Stromal cell of bone marrow (primary cell): ENCODE measurements at places on chromosomes 16 and 17.
A peak's percentile ranks its signal among the peaks of the same experiment; 100 is the strongest.

DNA sequence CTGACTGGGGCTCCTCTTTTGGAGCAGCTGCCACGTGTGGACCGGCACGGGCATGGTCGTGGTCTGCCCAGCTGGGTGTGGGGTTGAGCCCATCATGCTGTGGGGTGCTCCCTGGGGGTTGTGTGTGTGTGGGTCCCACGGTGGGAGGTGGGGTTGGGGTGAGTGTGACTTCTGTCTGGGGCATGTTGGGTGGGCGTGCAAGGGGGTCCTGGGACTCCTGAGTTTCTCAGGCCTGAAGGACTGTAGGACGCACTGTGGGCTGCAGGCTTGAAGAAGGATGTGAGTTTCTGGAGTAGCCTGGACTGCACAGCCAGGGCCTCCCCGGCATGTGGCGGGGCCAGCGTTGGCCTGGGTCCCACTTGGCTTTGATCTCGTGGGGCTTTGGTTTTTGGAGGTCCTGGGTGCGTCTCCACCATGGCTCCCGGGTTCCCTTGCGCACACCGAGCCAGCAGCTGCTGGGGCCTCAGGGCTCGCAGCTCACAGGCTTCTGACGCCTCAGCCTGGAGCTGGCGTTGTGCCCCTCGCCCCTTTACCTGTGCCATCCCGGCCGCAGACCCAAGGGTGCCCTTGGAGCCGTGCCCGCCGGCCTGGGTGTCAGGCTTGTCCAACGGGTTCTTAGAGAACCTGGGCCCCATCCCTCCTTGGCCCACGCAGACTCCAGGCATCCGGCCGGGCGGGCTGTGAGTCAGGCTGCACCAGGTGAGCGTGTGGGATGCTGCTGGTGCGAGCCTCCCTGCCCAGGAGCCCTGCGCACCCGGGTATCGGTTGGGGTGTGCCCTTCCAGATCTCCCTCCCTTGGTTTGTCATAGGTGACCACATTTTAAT, 34.4 kb upstream of the ZNF750 start:
- no peak for DNase-seq

DNA sequence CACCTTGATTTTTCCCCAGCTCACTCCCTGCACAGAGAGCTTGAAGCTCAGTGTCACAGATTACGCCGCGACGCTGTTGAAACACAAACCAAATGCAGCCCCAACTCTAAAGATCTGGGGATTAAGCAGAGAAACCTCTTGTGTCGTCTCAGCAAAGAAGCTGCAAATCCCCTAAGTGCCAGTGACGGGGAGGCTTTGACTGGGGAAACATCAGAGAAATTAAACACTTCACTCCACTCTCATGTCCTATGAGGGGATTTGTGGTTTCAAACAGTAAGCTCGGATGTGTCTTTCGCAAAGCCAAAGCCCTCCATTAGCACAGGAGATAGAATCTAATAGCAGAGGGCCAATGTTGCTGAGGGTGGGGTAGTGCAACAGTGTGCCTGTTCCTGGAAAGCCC, 233.7 kb downstream of the HS3ST4 start:
- no peak for DNase-seq

GRCh38 chr17:48247038-48247437, 139.5 kb downstream of the SNX11 start:
- DNase-seq, result no peak

- no peak for DNase-seq
These were observed 131.5 kb downstream of the SALL1 start for GRCh38 chr16:51019617-51020016.

GRCh38 chr17:8927395-8927794, 38.1 kb downstream of the PIK3R5 start:
- DNase-seq, result no peak

DNA sequence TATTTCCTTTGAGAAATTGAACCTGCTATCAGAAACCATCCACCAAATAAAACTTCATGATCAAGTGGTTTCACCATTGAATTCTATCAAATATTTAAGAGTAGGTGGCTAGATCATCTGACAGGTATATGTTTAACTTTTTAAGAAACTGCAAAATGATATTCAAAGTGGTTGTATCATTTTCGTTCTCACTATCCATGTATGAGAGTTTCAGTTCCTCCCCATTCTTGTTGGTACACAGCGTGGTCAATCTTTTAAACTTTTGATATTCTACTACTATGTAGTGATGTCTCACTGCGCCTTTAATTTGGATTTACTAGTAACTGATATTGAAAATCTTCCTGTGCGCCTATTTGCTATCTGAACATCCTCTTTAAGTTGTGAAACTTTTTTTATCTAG, 163.7 kb downstream of the CYB561 start:
- DNase-seq, result no peak

DNA sequence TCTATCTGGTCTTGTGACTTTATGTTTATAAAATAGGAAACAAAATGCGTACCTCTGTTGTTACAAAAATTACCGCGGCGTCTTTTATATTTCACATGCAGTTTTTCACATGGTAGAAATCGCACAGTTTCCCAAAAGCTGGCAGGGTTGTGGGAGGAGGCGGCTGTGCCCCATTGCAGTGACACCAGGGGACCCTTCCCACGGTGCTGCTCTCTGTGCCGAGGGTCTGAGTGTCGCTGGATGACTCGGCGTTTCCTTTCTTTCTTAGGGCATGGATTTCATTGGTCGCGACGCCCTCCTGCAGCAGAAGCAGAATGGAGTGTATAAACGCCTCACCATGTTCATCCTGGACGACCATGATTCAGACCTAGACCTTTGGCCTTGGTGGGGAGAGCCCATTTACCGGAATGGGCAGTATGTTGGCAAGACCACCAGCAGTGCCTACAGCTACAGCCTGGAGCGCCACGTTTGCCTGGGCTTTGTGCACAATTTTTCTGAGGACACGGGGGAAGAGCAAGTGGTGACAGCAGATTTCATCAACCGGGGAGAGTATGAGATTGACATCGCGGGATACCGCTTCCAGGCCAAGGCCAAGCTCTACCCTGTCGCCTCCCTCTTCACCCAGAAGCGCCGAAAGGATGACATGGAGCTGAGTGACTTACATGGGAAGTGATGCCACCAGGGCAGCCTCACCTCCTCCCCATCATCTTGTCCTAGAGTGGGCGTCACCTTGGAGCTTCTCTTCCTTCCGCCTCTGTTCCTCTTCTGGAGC, 17.2 kb upstream of the CLEC18C start:
- no peak for DNase-seq

DNA sequence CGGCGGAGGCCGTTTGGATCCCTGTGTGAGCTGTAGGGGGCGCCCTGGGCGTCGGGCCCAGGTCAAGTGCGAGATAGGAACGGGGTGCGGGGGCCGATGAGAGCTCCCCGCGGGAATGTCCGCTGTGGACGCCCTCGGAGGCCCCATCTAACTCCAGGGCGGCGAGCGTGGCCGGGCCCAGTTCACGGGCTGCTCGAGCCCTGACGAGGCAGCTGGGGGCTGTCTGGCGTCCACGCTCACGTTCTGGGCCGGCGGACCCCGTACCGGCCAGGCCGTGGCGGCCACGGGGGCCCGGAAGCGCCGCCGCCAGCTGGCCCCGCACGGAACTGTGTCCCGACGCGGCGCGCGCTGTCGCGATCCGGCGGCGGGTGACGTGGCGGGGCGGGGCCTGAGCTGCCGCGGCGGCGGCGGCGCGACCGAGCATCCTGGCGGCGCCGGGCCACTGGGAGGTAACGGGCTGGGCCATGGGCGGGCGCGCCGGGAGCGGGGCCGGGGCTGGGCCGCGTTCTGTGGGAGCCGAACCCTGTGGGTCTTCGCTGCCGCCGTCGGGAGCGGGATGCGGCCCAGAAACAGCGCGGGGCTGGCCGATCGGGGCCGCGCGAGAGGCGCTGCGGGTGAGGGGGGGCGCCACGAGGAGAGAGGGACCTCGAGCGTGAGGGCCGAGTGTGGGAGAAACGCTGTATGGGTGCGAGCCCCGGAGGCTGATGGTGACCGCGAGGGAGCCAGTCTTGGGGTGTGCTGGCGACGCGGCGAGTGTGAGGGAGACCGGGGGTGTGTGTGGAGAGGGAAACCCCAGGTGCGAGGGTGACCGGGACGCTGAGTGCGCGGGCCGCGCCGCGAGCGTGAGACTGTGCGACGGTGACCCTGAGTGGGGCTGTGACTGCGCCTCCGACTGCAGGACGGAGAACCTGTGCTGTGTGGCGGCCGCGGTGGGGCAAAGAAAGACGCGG, at the start of gene SLC7A6:
Gene SLC7A6 (plus strand): TSS at position 399 of the 950 bp plus-strand sequence. CDS start 10,201 bp downstream, outside the sequence.
- peak; percentile 40 for DNase-seq

GRCh38 chr17:38353086-38353604, 1.5 kb downstream of the SOCS7 start:
- DNase-seq, result no peak

GRCh38 chr16:58515871-58516767, 802 bp downstream of the SETD6 start:
- DNase-seq, result no peak

- DNase-seq, result no peak
These were observed 1.6 kb upstream of the SMTNL2 start for GRCh38 chr17:4582691-4583090.

DNA sequence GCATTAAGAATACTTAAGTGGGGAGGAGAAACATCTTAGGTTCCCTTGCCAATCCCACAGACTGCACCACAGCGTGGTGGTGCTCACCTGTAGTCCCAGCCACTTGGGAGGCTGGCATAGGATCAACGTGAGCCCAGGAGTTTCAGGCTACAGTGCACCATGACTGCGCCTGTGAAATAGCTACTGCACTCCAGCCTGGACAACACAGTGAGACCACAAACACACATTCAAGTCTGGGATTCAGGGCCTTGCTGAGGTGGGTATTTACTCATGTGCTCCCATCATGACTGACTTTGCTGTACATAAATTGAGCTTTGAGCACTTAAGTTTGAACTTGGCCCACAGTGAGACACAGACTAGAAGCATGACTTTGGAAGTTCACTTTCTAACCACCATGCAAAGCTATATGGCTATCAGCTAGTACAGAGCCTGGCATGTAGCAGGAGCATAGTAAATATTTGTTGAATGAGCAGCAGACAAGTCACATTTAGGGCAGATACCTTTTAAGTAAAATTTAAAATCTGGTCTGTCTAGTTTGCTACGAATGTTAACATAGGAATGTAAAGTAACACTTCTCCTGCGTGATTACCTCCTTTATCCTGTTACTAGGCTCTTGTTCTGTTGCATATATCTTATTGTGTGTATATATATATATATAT, 33.5 kb downstream of the CEP95 start:
- no peak for DNase-seq

DNA sequence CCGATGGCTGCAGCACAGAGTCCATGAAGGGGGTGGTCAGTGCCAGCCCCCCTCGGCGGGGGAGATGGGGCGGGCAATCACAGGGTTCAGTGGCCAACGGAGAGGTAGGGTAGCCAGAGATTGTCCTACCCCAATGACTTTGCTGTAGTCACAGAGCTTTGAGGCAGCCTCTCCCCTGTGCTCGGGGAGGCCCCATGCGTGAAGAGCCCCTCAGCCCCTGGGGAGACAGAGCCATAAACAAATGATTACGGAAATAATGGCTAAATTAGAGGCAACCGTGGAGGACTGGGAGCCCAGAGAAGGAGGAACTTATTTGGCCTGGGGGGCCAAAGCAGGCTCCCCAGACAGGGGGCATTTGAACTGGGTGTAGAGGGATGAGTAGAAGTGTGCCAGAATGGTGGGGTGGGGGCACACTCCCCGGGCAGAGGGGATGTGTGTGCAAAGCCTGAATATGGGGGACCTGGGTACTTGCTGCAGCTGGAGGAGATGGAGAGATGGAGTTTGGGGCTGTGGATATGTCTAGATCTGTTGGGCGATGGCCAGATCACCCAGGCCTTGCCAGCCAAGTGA, 164.8 kb downstream of the CMIP start:
- no peak for DNase-seq

GRCh38 chr16:55184052-55184451, 140.0 kb upstream of the IRX6 start:
- DNase-seq, result no peak

DNA sequence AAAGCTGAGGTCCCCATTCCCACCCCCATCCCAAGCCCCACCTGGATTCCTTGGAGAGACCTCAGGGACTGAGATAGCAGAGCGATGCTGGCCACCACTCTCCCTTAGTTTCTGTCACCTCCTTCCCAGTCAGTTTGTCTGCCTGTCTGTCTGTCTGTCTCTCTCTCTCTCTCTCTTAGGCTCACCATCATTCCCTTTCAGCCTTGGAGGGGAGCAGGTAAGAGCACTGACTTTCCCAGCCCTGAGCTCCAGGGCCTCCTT, 5.9 kb downstream of the CD300LB start:
- no peak for DNase-seq

DNA sequence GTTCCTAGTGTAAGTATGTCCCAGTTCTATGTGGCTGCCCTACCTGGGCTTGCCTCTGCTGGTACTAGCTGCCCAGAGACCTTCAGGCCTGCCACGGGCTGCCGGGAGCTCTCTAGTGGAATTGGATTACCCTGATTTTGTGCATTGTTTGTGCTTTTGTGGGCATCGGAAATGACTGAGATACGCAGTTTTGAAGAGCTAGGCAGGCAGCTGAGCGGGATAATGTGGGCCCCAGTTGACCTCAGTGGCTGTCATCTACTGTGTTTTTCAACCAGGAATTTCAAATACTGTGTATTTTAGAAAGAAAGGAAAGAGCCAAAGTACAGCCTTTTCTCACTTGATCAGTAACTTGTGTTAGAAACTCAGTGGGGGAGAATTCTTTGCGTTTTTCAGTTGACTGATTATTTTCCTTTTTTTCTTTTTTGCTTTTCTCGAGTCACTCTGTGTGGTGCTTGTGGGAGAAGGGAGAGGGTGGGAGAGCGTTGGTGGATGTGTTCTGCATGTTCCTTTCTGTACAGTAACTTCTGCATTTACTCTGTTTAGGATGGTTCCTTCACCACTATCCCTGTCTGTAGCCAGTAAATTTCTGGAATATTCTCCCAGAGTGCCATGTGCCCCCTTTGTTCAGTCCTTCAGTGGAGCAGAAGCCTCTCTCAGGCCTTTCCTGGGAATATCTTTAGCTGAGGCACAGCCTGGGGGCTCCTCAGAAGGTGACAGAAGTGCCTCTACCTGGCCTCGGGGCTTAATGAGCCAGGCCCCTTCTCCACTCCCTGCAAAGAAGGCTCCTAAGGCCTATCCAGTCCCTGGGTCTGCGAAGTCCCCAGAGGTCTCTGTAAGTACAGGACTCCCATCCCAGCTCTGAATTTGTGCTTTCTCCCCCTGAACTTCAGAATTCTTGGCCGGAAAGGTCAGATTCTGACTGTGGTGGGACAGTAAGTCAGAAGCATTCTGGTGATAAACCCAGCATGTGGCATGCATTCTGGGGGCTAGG, 15.0 kb upstream of the SLC12A3 start:
- no peak for DNase-seq

DNA sequence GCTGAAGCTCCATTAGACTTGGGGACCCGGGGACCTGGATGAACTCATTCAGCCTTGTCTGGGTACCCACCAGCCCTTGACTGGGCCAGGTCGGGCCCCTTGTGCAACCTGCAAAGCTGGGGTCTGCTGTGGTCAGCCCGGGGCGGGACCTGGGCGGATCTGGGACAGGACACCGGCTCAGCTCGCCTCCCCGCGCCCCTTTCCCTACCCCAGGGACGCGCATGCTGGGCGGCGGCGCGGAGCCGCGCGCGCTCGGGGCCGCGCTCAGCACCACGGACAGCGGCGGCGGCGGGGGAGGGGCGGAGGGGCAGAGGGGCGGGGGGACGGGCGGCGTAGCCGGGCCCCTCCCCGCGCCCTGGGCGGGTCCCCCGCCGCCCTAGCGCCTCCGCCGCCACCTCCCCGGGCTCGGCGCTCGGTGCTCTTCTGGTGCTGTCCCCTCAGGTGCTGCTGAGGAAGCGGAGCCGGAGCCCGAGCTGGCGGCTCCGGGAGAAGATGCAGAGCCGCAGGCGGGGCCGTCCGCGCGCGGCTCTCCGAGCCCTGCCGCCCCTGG, 7.4 kb downstream of the ACD start:
- DNase-seq, result no peak
